Ammon's horn (tissue), 1 donor: ENCODE measurements at places on chromosomes 12 and 14.
A peak's percentile ranks its signal among the peaks of the same experiment; 100 is the strongest.

GRCh38 chr14:103526247-103526913 lies 2.6 kb upstream of the TRMT61A start:
- DNase-seq, result no peak

DNA sequence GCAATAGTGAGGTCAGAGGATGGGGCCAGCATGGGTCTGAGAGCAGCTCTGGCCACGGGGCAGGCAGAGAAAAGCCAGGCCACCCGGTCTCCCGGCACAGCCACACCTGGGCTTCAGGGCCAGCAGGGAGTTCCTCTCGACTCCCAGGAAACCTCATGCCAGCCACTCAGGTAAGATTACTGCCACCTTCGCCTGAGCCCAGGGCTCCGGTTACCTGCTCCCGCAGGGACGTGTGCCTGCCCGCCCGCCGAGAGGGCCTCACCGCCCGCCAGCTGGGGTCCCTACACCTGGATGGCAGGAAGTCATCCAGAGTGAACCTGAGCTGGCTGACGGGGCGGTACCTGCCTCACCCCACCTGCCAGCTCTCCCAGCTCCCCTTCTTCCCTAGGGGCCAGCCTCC lies 7.3 kb downstream of the JAG2 start:
- DNase-seq, result no peak

DNA sequence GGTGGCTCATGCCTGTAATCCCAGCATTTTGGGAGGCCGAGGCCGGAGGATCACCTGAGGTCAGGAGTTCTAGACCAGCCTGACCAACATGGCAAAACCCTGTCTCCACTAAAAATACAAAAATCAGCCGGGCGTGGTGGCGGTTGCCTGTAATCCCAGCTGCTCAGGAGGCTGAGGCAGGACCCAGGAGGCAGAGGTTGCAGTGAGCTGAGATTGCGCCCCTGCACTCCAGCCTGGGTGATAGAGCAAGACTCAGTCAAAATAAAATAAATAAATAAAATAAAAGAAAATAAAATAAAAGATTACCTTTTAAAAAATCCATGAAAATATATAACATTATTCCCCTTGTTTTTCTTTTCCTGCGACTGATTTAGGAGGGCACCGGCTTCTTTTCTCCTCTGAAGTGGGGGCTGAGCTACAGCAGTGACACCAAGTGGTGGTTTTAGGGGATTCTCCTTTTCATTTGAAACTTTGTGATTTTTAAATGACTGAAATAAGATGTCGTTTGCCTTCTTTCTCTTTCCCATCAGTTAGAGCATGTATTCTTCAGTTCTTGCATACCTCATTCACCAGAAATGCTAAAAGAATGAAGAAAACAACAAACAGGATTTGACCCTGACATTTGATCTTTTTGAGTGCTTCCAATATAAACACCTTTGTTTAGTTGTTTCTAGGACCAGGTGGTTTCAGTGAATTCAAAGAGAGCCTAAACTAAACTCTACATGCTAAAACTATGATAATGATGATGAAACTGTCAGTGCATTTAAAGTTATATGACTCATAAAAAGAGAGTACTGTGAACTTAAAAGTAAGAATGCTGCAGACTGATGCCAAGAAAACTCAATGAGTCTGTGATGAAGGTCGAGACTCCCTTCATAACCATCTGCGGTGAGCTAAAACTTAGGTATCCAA lies 22.6 kb upstream of the PKP2 start:
- DNase-seq, result peak; percentile 63

DNA sequence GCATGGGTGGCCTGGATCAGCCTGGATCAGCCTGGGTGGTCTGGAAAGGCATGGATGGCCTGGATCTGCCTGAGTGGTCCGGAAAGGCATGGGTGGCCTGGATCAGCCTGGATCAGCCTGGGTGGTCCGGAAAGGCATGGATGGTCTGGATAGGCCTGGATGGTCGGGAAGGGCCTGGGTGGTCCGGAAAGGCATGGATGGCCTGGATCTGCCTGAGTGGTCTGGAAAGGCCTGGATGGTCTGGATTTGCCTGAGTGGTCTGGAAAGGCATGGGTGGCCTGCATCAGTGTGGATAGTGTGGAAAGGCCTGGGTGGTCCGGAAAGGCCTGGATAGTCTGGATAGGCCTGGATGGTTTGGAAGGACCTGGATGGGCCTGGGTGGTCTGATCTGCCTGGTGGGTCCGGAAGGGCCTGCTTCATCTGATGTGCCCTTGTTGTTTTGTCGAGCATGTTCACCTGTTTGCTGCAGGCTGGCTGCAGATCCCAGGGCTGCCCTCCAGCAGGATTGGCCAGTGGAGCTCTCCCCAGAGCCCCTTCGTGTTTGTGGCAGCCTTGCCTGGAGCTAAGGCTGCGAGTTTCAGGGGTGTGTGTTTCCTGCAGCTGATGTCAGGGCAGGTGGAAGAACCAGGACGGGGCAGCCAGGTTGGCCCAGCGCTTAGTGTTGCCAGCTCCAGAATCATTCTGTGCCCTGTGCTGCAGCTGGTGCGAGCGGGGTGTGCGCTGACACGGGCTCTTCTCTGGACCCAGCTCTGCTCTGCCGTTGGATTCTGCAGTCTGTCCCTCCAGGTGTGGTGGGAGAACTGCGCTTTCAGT lies 19.3 kb upstream of the TEX22 start:
- DNase-seq, result no peak

DNA sequence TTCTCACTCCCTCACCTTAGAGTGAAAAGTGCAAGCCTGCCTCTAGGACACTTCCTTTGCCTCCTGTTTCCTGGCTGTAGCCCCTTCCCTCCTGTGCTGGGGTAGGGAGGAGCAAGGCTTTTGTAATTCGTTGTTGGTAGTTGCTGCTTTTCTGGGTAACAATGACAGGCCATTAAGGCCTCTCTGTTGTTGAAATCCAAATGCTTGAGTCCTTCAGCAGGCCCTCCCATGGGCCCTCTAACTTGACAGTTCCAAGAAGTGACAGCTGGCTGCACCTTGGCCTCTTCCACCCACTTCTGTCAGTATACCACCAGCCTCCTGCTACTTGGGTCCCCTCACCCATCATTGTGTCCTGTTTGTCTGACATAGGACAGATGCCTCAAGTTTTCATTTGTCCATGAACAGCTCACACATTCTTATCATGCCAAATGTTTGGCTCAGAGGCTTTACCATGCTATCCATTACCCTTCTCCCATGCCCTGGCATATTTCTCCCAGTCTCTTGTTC lies 103.7 kb upstream of the PDE3A start:
- DNase-seq, result no peak

GRCh38 chr12:89185181-89185580 lies 167.1 kb downstream of the DUSP6 start:
- DNase-seq, result no peak

DNA sequence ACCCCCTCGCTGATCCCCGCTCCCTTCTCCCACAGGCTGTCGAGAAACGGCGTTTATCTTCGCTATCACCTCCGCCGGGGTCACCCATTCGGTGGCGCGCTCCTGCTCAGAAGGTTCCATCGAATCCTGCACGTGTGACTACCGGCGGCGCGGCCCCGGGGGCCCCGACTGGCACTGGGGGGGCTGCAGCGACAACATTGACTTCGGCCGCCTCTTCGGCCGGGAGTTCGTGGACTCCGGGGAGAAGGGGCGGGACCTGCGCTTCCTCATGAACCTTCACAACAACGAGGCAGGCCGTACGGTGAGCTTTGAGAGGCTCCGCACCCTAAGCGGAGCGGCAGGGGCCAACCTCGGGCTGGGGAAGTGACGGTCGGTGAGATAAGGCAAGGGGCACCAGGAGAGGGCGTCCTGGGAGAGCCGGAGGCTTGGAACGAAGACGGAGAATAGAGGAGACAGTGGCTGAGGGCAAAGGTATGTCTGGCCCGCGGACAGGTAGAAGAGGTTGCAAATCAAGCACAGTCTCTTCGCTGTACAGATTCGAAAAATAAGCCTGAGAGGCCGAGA lies 2.3 kb downstream of the WNT1 start:
- DNase-seq, result no peak

GRCh38 chr12:112102127-112102526 lies 6.5 kb downstream of the NAA25 start:
- DNase-seq, result no peak

DNA sequence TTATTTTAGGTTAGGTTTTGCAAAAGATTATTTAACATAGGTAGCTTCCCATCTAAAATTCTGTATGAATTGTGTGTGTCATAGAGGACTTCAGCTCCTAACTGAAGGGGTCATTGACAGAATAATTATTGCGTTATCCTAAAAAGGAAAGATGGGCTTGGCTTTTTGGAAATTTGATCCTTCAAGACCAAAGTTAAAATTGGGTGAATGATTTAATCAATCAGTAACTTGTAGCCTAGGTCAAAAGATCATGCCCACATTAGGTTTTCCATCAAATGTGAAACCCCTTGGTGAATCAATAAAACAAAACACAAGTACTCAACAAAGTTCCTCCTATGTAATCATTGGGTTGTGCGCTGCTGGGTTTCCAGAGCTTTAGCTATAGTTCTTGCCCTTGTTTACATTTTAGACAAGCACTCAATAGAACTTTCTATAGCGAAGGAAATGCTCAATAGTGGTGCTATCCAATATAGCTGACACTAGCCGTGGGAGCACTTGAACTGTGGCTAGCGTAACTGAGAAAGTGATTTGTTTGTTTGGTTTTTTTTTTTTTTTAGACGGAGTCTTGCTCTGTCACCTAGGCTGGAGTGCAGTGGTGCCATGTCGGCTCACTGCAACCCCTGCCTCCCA lies 37.6 kb upstream of the ARHGAP5 start:
- no peak for DNase-seq

DNA sequence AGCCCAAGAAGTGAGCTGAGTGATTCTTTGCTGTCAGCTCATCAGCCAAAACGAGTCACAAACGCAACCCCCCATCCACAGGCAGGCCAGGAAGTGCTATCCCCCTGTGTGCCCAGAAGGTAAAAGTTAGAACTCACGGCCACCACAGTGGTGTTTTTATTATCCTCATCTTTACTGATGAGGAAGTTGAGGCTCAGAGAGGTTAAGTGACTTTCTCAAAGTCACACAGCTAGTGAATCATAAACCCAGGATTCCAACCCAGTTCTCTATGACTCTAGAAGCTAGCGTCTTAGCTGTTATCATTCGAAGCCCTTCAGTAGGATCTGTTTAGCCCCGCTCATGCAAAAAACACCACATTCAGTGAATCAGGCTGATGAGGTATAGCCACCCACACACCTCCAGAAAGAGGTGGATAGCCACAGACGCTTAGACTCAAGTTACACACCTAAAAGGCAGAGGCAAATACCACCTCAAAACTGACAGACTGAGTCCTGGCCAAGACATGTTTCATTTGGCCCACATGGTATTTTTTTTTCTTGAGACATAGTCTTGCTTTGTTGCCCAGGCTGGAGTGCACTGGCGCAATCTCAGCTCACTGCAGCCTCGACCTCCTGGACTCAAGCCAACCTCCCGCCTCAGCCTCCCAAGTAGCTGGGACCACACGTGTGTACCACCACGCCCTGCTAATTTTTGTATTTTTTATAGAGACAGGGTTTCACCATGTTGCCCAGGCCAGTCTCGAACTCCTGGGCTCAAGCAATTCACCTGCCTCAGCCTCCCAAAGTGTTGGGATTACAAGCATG lies 100.7 kb downstream of the SCARB1 start:
- DNase-seq, result no peak

GRCh38 chr14:77052281-77053044 lies 24.0 kb upstream of the IRF2BPL start:
- DNase-seq, result no peak

GRCh38 chr14:21083565-21084325 lies 13.6 kb downstream of the ARHGEF40 start:
- DNase-seq, result no peak

GRCh38 chr12:19654650-19655376 lies 215.5 kb downstream of the AEBP2 start:
- DNase-seq, result no peak

DNA sequence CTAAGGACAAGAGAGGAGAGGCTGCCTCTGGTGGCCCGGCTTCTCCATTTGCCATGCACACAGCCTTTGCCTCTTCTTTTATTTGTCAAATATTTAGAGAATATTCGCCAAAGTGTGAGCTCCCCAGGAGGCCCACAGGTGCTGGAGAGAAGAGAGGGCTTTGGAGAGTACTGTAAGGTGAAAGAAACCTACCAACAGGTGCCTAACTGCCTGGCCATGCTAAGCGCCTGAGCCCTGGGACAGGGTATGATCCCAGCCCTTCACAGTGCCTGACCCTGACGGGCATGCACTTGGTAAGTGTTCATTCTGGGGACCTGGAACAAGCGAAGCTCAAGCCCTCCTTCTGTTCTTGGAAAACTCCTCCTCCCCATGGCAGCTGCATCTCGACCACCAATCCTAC lies 106.1 kb downstream of the DPF3 start:
- no peak for DNase-seq

- no peak for DNase-seq
Measured at GRCh38 chr14:37275963-37276362, 78.2 kb downstream of the MIPOL1 start.

DNA sequence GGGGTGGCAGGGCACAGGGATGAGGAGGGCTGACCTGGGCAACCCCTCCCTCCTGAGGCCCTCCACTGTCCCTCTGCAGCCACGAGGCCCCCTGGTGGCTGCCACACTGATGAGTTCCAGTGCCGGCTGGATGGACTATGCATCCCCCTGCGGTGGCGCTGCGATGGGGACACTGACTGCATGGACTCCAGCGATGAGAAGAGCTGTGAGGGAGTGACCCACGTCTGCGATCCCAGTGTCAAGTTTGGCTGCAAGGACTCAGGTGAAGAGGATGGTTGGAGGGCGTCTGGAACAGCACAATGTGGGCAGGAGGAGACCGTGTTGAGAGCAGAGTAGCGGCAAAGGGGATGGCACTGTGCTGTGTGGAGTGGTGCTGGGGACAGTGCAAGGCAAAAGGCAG lies 25.7 kb upstream of the LRP1-AS start:
- DNase-seq, result no peak

GRCh38 chr14:70714055-70714550 lies 72.4 kb downstream of the TTC9 start:
- peak; percentile 41 for DNase-seq
